ENCODE measurements at places on chromosomes 7 and 10. TPM values are rescaled to one million over a fixed set of nuclear protein-coding genes. Genes with fewer than 3 reads are reported as not detected.

- no peak for DNase-seq
These were observed 286.3 kb upstream of the ZMIZ1 start for GRCh38 chr10:78782441-78782840.

GRCh38 chr10:3777981-3778691 is 6.9 kb downstream of the KLF6 start:
- no peak for DNase-seq

GRCh38 chr10:11058965-11059364 is 41.3 kb downstream of the CELF2 start:
- DNase-seq: no peak

Gene SLC13A1
- not detected for total RNA-seq

GRCh38 chr7:93159490-93159889 is 11.3 kb upstream of the SAMD9L start:
- DNase-seq: no peak

Gene PHKG1
- total RNA-seq: 1.1 TPM

DNA sequence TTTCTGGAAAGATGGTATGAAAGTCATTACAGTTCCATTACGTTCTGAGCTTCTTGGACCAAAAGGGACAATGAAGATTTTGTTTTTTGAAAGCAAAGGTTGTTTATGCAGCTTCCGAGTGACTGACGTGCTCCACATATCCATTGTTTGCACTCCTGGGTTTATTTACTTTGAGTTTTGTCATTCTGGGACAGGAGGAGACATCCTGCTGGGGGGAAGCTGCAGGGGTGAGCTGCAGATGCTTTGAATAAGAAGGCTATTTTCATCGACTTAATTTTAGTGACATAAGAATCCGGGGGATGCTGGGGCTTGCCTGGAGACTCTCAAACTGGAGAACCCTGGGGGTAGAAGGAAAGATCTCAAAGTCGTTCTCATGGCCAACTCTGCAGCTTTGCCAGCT is 12.7 kb upstream of the SFMBT2 start:
- DNase-seq: no peak

Gene MSMB
- total RNA-seq: 5.3 TPM

- DNase-seq: no peak
These were observed 389.6 kb downstream of the REEP3 start for GRCh38 chr10:63910806-63911205.

Gene GLI3
- total RNA-seq: 20.7 TPM

GRCh38 chr10:114195079-114195478 is 15.9 kb downstream of the TDRD1 start:
- no peak for DNase-seq

Gene ATG9B
- total RNA-seq: 0.38 TPM

- DNase-seq: no peak
These were observed 80.2 kb upstream of the NFE2L3 start for GRCh38 chr7:26071622-26072456.

GRCh38 chr10:49738616-49739360 is 23.3 kb downstream of the OGDHL start:
- DNase-seq: no peak

Gene PNLIPRP3
- total RNA-seq: not detected

- peak; percentile 60 for DNase-seq
These were observed 482 bp upstream of the ERCC6 start for GRCh38 chr10:49539320-49539885.

DNA sequence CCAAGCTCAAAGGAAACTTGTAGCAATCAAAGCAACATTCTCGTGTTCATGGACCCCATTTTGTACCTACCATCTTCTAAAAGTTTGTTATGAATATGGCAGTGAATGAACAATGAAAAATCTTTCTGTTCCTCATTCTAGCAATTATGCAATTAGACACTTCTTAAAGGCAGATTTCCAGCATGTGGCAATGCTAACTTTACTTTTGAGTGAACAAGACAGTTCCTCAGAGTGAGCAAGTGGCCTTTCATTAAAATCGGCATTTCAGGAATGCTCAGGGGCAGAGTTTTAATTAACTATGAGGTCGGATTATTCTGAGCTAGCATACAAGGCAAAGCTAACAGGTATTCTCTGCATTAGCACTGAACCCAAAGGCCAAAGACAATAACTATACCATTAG is 48.4 kb upstream of the NFE2L3 start:
- DNase-seq: no peak

GRCh38 chr7:90698616-90699015 is 102.5 kb downstream of the CDK14 start:
- no peak for DNase-seq

- no peak for DNase-seq
These were observed 10.4 kb downstream of the VCL start for GRCh38 chr10:74008212-74008731.

DNA sequence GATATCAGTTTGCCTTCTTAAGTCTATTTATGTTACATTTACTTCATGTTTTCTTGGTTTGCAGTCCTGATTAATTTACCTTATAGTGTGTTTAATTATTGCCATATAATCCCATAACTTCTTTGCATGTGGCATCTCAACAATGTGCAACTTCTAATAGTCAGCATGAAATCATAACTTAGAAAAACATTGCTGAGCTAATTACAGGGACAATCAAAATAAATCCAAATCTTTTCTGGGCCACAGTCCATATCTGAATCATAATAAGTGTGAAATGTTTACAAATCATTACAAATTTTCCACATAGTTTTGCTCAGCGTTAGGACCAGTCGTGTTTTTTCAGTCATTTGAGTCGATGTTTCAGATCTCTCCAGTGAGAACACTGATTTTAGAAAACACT is 29.1 kb upstream of the CABCOCO1 start:
- DNase-seq: no peak

Gene PCDH15
- total RNA-seq: 2.1 TPM

GRCh38 chr7:90677486-90678404 is 81.6 kb downstream of the CDK14 start:
- DNase-seq: no peak

DNA sequence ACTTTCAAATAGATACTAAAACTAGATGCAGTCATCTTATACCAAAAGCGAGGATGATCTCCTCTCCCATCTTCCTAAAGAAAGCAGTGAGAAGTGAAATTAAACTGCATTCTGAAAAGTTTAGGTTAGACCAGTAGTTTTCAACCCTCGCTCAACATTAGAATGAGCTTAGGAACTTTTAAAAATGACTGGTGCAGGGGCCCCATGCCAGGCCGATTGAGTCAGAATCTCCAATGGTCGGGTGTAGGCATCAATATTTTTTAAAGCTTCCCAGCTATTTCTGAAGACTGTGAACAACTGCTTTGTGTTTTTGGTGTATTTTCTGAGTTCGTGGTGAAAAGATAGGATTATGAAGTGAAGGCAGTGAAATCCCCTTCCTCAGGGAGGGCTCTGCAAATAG is 146.0 kb downstream of the VTI1A start:
- no peak for DNase-seq

GRCh38 chr7:54179321-54180029 is 362.7 kb upstream of the VSTM2A start:
- DNase-seq: no peak

- DNase-seq: no peak
These were observed 38.7 kb upstream of the GSAP start for GRCh38 chr7:77454802-77455201.

- DNase-seq: no peak
These were observed 480.8 kb upstream of the COBL start for GRCh38 chr7:51797371-51797770.

- no peak for DNase-seq
These were observed 112.2 kb downstream of the ZMYND11 start for GRCh38 chr10:247480-247879.

- no peak for DNase-seq
These were observed 22.9 kb downstream of the CRHR2 start for GRCh38 chr7:30659312-30659711.

Gene INA
- total RNA-seq: not detected

DNA sequence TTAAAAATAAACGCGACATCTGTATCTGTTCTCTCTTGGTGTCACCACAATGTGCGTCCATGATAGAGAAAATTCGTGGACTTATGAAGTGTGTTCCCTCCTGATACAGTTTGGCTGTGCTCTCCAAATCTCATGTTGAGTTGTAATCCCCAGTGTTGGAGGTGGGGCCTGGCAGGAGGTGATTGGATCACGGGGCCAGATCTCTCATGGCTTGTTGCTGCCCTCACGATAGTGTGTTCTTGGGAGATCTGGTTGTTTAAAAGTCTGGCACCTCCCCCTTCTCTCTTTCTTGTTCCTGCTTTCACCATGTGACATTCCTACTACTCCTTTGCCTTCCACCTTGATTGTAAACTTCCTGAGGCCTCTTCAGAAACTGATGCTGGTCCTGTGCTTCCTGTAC is 229.4 kb upstream of the MYO3A start:
- DNase-seq: no peak

Gene LRRC4
- total RNA-seq: 12.8 TPM

DNA sequence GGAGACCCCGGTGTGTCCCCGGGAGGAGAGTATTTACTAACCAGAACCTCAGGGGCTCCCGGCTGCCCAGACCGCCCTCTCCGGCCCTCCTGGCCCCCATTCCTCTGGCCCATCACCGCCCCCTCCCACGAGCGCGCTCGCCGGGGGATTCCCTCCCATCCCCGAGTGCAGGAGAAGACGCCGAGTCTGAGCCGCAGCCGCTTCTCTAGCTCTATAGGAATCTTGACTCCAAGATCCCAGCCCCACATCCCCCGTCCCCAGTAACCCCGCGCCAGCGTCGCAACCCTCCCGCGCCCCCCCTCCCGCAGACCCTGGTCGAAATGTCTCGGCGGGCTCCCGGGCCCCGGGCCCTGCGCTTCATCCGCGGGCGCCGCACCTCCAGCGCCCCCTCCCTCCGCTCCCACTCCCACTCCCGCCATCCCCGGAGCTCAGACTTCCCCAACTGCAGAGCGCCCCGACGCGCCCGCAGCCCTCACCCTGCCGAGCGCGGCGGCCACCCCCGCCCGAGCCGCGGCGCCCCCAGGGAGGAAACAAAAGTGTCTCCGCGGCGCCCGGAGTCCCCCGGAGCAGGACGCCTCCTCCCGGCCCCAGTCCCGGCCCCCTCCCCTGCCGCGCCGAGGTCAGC is 541 bp downstream of the ELMO1 start:
- no peak for DNase-seq

GRCh38 chr7:7641129-7641663 is 644 bp downstream of the UMAD1 start:
- DNase-seq: no peak

DNA sequence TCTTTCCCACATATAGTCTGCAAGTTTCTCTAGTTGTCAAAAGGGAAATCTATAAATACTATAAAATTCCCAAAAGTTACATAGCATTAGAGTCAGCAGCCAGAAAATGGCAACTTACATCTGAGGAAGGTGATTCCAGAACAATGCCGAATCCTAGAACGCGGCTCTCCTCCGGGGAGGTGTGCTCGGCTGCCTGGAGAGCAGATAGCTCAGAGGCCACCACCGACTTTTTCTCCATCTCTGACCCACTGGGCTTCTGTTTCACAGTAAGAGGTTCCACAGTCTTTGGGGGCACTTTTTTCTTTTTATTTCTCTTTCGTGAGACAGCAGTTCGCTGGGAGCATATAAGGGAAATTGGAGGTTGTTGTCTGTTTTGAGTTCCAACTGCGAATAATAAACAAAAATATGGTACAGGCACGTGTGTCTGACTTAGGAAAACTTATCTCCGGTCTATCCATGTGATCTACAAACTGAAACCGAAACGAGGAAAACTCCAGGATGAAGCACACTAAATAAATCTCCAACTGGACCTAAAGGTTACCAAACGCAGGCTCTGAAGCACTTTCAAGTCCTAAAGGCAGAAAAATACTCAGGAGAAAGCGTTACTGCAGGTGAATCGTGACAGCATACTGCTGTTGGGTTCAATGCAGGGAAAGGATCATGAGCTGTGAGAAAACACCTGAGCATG is 36.2 kb downstream of the BEND7 start:
- no peak for DNase-seq

Gene TEX36
- not detected for total RNA-seq

DNA sequence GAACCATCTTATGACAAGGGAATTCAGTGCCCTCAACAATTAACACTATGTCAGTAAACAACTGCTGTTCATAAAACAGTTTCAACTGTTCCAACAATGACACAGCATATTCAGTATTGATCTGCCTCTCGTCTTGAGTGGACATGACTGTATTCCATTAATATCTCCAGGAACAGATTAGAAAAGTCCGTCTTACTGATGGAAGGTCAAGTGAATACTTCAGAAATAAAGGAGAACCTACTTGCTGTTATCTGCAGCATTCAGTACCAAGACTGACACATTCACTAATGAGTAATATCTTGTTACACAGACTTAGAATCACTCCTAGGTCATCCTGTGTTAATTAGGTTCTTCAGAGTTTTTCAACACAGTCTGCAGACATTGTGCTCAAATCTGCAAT is 12.1 kb downstream of the KBTBD2 start:
- DNase-seq: no peak

Gene INHBA
- total RNA-seq: 81.2 TPM

GRCh38 chr7:124388751-124389150 is 355.9 kb upstream of the TMEM229A start:
- no peak for DNase-seq

DNA sequence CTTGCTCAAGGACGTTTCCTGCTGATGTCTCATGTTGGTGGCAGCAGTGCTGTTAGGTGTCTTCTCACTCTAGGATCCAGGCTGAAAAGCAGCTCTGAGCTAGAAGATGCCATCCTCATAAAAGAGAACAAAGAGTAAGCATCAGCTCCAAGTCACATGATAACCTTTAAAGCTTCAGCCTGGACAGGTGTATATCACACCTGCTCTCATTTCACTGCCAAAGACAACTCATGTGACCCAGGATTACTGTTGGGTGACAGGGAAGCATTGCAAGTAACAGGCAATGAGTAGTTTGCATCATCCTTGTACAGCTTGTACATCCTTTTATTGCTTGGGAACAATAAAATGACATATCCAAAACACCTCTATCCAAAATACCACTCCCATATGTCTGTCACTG is 423.4 kb upstream of the DPP6 start:
- DNase-seq: no peak

DNA sequence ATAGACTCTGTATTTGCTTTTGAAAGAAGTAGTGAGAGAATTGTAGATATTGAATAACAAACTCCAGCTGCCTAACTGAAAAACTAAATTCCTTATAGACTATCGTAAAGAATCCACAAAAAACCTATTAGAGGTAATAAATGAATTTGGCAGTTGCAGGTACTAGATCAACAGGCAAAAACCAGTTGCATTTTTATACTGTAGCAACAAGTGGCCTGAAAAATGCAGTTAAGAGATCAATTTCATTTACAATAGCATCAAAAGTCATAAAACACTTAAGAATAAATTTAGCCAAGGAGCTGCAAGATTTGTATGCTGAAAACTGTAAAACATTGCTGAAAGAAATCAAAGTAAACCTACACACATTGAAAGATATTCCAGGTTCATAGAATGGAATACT is 70.3 kb downstream of the GALNT11 start:
- DNase-seq: no peak

Data from lower lobe of right lung (tissue), 2 donors.